ENCODE measurements at places on chromosomes 2 and 18.

DNA sequence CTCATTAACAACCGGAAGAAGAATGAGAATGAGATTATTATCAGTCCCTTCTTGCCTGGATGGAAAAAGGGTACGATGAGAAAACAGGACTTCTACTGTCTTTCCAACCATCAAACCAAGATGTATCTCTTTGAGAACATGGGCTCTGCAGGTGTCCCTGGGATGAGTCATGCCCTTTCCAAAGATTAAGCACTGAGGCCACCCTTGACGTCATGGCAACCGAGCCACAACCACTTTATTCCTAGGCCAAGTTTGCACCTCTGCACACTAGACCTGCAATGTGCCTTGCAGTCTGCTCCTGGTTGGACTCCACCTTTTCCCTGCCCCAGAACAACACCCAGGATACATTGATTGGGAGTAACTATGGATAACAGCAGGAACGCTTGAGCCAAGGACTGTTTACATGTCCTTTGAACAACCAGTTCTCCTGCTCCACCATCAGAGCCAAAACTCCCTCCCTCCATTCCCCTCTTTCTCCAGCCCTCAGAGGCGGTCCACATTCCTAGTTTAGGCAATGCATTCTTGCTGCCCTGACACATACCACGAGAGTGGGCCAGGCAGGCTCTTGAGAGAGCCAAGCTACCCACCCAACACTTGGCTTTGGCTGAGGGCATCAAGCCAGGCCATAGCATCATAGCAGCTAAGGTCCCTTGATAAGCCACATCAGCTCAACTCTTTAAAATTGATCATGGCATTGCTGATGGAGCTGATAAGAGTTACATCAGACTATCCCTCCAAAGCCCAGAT, 310.7 kb downstream of the TNS1 start:
- DNase-seq, result peak; percentile 58

DNA sequence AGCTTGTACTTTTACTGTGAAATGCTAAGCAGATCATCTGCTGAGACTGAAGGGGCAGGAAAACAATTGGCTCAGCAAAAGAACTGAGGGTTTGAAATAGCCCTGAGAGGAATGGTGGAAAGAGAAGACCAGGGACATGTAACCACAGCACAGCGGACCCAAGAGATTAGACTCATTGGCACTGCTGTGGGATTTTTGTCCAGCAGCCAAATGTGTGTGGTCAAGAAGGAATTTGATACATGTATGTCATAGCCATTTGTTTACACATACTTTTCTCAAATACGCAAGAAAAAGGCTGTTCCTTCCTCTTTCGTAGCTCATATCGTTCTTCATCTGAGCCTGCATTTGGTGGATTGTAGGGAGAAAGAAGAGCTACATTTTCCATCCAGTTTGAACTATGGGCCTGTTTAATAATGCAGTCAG, 73.8 kb downstream of the TRABD2A start:
- peak; percentile 50 for DNase-seq

GRCh38 chr2:150911766-150912280, 349.8 kb downstream of the RBM43 start:
- peak; percentile 73 for DNase-seq

- DNase-seq, result no peak
These were observed 74.6 kb downstream of the CD8B2 start for GRCh38 chr2:106561803-106562202.

DNA sequence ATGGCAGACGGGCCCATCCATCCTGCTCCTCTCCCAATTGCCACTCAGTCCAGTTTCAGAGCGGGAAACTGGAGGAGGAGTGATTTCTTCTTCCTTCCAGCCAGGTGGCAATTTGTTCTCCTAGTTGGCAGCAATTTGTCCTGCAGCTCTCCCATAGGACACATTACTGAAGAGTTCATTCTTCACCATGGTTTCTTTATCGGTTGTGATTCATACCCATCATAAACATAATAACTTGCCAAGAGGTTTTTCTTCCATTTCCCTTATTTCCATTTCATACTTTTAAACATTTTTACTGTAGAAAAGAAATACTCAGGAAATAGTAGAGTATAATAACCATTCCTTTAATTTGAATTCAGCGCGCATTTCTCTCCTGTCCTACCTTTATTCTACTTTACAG, 377.9 kb upstream of the RAB12 start:
- no peak for DNase-seq

GRCh38 chr2:133952896-133953295, 301.0 kb upstream of the MGAT5 start:
- DNase-seq, result no peak
